ENCODE measurements at places on chromosomes 11 and 22.

DNA sequence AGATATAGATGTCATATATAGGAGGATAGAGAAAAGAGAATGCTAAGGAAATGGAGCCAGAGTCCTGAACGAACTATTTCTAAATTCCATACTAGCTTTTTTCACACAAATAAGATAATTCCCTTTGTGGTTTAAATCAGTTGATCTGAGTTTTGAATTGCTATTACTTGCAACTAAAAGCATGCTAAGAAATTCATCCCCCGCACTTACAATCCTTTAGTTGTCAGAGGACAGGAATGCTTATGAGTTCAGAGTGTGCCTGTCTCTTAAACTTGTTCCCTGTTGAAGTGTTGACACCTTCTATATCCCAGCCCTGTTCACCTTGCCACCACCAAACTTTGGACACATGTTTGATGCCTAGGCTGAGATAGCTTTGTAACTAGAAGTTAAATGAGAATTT, 406.2 kb downstream of the METTL15 start:
- no peak for DNase-seq

- DNase-seq, result no peak
These were observed 4.9 kb downstream of the LRP4 start for GRCh38 chr11:46913484-46913883.

- DNase-seq, result no peak
These were observed 98.8 kb downstream of the GGTLC2 start for GRCh38 chr22:22743128-22743760.

GRCh38 chr11:62921573-62922188, 518 bp upstream of the CHRM1 start:
- no peak for DNase-seq

GRCh38 chr11:55966391-55966790, 3.4 kb downstream of the OR10AG1 start:
- no peak for DNase-seq

DNA sequence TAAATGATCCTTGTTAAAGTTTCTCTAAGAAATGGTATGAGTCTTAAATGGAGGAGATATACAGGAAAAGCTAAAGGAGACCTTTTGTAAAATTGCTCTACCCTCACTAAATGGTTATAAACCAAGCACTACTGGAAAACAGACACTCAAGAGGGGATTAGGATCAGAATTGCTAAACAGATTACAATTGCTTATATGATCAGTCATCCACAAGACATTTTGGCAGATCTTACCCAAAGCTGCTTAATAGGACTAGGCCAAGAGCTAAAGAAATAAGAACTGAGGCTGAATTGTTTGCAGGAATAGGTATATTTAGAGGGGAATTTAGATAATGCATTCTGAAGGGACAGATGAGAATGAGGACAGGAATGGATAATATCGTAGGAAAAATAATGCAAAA, 9.5 kb downstream of the HARBI1 start:
- DNase-seq, result no peak

GRCh38 chr22:48004038-48004437, 1241.6 kb downstream of the TBC1D22A start:
- no peak for DNase-seq

- no peak for DNase-seq
These were observed 633.0 kb downstream of the TBC1D22A start for GRCh38 chr22:47395481-47395880.

GRCh38 chr11:126188332-126189108, 22.9 kb downstream of the RPUSD4 start:
- no peak for DNase-seq

Measured in T follicular helper cell (primary cell).